Activated T-helper 2 cell treated with anti-CD3 and anti-CD28 coated beads, Interferon-gamma antibody, Interleukin-2, Interleukin-4, amounts not matched to agents 10 μg/mL and 5 μg/mL and 100 μg/mL, durations not matched to agents 14 hours and 24 hours and 36 hours (primary cell): ENCODE measurements at places on chromosomes 1 and 21.

DNA sequence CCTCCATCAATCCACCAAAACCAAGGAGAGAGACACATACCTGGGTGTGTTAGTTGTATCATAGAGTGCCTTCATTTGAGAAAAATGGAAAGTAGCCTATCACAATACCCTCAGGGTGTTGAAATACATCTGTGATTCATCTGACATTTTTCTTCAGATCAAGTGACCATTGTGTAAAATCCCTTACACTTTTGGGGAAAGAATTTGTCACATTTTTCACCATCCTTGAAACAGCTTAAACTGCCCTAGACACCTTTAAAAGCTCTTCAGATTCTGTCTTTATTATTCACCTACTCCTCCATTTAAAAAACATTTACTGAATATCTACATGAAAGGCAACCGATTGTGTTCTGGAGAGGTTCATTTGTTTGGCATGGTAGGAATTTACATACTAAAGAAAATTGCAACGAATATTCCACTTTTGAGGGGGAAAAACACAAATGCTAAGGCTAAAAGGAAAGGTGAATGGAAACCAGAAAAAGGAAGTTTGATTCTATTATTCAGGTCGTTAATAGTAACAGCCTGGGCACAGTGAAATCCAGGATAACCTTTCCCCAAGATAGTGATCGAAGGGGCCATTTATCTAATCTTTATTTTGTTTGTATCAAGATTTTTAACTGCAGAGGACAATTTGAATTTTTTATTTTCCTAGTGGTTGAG, 70.4 kb upstream of the SAMSN1 start:
- DNase-seq = no peak

DNA sequence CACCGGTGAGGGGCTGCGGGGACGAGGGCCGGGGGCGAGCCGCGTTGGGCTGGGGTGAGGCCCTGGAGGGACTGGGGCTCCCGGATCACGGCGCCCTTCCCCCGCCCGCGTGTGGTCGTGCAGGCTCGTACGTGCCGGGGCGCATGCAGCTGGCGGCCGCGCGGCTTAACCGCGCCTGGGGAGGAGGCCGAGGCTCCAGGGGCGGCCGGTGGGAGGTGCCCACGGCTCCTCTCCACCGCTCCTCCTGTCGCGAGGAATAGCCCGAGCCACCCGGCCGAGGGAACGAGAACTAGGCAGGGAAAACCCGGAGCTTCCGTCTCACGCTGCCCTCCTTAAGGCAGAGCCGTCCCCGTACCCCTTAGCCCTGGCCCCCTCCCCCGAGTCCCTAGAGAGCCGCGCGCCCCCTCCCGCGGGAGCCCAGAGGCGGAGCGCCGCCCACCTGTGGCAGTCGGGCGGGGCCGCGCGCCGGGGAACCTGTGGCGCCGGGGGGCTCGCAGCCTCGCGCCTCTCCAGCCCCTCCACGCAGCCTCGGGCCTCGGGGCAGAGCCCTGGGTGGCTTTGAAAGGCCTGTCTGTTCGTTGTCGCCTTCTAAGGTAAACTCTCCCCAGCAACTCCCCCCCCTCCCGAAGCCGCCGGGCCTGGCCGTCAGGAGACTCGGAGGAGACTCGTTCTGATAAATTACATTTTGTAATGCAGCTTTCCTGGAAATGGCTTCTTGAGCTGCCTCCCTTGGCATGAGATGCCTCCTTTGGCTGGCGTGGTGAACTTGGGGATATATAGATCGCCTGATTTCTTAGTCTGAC, 746 bp downstream of the AK4 start:
- DNase-seq = peak; percentile 43

DNA sequence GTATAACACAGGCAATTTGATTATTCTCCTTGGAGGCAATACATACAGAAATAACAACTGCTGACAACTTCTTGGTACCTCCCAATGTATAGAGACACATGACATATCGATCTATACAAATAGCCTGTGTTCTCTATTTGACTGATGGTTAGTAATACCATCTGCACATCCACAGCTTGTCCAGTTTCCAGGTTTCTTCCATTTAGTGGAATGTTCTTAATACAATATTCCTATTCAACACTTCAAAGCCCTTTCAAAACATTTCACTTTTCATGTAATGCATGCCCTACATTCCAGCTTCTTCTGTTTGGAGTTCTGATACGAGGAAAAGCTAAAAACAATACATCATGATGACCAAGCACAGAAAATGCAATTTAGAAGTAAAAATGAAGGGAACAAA, 37.0 kb upstream of the GORAB start:
- no peak for DNase-seq

GRCh38 chr21:33162436-33162951, 67.2 kb upstream of the IFNAR2 start:
- DNase-seq = no peak

DNA sequence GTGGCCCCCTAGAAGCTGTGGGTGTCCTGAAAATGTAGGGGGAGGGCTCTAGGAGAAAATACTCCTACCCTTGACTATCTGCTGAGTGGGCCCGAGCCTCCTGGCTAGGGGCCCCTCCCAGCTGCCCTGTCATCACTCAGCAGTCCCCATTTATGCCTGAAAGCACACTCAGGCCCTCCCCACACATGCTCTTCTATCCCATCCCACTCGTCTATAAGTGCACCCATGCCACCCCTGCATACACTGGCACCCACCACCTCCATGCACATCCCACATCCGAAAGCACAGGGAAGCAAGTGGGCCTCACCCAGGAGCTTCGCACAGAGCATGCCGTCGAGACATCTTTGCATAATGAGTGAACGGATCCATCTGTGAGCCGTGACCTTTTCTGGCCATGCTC, 80.4 kb upstream of the POU3F1 start:
- no peak for DNase-seq

GRCh38 chr1:151461694-151462093, 2.4 kb upstream of the POGZ start:
- no peak for DNase-seq

GRCh38 chr21:39137248-39138178, 45.7 kb downstream of the PSMG1 start:
- no peak for DNase-seq

GRCh38 chr1:160371756-160372155, 4.9 kb downstream of the NHLH1 start:
- no peak for DNase-seq

DNA sequence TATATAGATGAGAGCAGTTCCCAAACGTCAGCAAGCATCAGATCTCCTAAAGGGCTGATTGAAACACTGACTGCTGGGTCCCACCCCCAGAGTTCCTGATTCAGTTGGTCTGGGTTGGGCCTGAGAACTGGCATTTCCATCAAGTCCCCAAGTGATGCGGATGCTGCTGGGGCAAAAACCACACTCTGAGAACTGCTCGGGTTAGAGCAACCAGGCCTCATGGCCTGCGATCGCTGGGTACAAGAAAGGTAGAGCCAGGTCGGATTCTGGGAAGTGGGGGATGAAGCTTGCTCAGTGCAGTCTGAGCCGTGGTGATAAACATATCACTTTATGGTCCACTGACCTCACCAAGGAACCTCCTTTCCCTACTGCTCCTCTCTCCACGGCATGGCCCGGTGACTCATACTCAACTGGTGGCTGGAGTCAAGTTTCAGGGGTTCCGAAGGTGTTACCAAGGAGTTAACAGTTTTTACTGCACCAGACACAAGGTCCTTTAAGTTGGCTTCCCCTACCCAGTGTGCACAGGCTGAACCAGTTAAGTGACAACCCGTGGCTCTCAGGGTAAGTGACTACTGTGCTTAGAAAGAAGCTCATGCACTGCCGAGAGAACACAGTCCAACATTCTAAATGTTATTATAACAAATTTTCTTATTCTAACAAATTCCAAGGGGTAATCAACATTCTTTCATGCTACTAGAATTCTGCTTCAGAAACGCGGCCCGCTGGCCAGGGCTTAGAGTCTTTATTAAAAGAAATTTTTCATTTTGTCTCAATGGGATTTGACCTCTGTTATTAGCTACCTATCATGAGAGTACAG, 153.5 kb downstream of the TGFBR3 start:
- DNase-seq = no peak

- DNase-seq = peak; percentile 41
These were observed 13.0 kb downstream of the CHIT1 start for GRCh38 chr1:203216274-203217138.

DNA sequence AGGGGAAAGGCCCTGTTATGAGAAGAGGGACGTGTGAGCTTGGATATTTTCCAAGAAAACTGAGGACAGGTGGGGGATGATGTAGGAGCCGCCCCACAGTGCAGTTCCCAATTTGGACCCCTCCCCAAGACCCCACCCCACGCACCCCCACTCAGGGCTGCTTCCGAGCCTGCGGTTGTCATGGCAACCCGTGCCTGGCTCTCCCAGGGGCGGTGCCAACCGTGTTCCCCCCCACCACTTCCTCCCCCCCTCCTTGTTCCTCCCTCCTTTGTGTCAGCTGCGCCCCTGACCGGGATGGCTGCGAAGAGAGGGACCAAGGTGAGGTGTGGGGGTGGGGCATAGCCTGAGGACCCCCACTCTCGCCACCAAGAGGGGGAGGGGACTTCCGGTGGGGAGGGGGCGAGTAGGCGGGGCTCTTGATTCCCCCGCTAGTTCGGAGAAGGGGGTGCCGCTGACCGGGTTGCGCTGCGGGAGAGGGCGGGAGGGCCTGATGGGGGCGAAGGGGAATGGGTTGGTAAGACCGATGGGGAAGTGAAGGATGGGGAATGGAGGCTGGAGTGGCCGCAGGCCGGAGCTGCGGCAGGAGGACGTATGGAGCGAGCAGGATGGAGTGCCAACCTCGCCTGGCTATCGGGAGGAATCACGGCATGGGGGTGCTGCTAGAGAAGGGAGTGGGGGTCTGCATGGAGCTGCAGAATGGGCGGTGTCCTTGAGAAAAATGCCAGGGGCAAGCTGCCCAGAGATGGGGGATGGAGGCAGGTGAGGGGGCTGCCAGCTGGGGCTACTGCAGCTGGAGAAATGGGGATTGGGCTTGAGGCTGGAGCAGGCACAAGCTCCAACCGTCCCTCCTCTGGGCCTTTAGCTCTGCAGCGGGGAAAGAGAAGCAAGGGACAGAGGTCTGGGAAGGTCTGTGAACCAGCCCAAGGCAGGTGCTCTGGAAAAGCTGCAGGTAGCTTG, 953 bp downstream of the TRIM46 start:
- peak; percentile 39 for DNase-seq

DNA sequence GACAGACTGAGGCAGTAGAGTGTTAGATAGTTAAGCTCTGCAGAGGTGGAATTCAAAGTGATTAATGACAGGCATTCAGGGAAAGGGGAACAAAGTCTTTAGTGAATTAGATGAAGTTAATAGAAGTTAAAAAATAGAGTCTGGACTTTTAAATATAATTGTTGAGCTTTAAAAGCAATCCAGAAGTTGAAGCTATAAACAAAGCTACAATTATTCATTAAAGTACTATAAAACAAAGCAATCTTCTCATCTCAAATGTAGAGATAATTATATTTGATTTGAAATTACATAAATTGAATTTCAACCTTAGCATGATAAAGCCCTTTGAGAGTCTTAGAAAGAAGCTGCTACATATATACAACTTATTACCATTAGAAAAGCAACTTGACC, 710.6 kb downstream of the MRPL39 start:
- DNase-seq = no peak

DNA sequence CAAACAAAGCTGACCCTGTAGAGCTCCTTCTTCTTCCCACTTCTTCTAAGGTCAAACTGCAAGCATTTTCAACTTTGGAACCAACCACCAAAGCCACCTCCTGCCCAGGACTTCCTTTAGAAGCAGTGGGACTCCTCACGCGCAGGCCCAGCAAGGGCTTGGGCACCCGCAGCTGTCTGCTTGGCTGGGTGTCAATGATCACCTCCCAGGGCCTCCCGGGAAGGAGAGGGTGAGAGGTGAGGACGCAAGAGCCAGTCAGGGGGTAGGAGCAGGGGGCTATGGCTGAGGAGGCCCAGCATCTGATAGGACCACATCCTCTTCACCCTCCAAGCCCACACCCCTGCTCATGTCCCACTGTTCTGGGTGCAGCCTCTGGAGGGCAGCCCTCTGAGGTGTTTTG, 10.2 kb downstream of the KLHL21 start:
- DNase-seq = no peak

GRCh38 chr1:201692555-201693394, 136.2 kb upstream of the IPO9 start:
- no peak for DNase-seq

DNA sequence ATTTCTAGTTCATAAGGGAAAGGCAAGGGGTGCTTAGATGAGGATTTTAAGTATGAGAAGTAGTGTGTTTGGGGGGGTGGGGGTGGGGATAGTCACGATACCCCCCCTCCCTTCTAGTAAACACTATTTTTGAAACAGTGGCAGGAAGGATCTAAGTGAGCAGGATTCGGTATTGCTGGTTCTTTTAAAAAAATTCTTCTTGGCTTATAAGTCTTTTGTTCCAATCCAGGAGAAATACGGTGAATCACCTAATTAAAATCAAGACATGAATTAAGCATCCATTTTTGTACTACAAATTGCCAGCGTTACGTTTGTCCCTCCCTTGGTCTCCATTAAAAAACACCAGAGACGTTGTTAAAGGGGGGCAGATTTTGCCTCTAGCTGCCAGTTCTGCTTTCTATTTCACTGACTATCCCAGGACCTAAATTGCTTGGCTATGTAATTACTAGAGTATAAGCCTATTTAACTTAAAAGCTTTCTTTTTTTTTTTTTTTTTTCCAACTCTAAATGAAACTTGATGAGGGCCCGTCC, 911 bp downstream of the LMO4 start:
- no peak for DNase-seq

GRCh38 chr21:46115441-46116188, 17.7 kb downstream of the COL6A2 start:
- DNase-seq = no peak

GRCh38 chr1:208265525-208265924, 21.3 kb upstream of the PLXNA2 start:
- no peak for DNase-seq

GRCh38 chr1:203462878-203463277, 12.7 kb upstream of the PRELP start:
- no peak for DNase-seq

- DNase-seq = no peak
These were observed 31.2 kb downstream of the CDCA8 start for GRCh38 chr1:37723390-37724078.

DNA sequence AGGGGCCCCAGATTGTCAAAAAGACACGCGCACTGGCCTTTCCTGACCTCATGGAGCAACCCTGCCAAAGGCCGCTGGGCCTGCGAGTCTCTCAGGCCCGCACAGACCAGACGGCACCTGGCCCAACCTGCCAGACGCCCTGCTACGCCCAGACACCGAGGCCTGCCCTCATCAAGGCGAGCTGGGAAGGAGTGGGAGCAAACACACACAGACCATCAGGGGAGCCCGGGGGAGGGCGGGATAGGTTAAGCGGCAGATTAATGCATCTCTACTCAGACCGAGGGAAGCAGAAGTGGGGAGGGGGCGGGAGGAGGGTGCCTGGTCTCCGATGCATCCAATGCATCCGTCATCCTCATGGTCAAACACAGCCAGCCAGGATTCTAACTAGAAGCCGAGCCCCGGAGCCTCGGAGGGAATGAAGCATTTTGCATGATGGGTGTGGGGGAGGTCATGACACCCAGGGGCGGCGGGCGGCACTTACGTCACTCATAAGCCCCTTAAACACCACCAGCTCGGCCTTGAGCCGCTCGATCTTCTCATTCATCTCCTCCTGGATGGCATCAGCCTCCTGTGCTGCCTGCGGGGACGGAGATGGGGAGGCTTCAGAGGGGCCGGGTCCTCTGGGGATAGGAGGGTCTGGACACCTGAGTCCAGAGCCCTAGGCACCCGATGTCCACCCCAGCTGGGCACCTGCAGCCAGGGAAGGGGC, 17.0 kb upstream of the ALDH4A1 start:
- DNase-seq = no peak
